SK-N-MC (cell line): ENCODE measurements at places on chromosomes 6 and 20.

DNA sequence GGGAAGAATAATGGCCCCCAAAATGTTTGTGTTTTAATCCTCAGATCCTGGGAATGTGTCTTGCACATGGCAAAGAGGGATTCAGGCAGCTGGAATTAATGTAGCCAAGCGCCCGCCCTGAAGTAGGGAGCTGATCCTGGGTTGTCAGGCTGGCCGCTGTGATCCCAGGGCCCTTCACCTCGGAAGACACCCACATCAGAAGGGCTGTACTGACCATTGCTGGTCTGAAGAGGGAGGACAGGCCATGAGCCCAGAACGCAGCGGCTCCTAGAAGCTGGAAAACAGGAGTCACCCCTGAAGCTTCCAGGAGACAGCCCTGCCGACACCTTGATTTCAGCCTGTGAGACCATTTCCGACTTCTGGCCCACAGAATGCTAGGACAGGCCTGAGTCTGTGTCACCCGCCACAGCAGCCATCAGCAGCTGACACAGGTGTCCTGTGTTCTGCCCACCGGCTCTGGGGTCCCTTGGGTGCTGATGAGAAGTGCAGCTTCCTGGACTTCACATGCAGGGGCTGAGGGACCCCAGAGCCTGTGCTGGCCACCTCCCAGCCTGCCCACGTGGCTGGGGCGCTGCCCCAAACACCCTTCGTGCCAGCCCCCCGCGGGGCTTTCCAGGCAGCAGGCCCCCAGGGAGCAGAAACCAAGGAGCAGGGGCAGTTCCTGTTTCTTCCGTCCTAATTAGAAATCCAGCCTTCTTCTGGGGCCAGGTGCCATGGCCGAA is 86.3 kb downstream of the ERMARD start:
- no peak for DNase-seq

DNA sequence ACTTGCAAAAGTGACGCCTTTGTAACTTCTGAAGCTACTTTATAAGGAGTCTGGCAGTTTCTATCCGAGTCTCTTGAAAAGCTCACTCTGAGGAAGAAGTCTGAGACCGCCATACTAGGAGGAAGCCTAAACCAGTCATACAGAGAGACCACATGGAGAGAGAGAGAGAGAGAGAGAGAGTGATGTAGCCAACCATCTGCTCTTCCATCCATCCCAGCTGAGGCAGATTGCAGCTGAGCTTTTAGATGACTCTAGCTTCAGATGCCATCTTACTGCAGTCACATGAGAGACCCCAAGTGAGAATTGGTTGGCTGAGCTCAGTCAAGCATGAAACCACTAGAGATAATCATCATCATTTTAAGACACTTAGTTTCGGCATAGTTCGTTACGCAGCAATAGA is 15.0 kb upstream of the DTNBP1 start:
- no peak for DNase-seq

DNA sequence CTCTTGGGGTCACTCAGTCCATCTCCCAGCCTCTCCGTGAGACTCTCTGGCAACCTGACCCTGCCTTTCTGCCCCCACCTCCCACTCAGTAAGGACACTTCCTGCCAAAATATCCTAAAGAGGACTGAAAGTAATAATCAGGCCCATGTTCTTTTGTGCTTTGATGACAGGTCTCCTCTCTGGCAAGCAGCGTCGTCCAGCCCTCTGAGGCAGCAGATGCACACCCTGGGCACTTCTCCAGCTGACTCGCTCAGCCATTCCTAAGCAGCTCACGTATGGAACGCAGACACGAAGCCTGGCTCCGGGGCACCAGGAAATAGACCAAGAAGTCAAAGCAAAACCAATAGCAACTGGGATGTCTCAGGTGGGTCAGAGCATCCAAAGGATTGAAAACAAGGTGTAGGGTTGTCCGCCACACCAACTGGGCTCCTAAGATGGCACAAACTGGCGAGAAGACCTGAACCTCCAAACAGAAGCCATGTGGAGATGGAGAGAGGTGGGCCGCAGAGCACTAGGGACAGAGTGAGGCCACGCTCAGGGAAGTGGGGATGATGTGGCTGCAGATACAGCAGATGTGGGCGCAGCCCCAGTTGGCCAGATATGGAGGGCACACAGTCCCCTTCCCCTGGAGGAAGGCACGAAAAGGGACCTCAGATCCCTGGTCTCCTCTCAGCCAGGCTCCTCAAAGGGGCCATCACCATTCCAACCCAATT is 99.3 kb downstream of the PRND start:
- DNase-seq, result no peak

GRCh38 chr6:52634211-52634610 is 36.7 kb upstream of the TMEM14A start:
- DNase-seq, result no peak

DNA sequence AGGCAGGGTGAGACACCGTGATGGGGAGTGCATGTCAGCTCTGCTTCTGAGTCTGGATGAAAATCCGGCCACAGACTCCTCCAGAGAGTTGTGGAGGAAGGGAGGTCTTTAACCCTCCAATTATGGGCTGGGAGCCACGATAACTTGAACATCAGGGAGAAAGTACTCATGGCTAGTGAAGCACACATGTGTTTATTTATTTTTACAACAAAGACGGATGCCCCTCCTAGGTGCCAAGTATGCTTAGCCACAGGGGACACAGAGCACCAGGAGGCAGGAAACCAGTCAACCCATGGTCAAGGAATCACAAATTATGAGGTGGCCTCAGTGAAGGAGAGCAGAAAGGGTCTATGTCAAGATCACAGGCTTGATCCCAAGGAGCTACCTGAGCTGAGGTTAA is 54.1 kb downstream of the ZNF217 start:
- no peak for DNase-seq

DNA sequence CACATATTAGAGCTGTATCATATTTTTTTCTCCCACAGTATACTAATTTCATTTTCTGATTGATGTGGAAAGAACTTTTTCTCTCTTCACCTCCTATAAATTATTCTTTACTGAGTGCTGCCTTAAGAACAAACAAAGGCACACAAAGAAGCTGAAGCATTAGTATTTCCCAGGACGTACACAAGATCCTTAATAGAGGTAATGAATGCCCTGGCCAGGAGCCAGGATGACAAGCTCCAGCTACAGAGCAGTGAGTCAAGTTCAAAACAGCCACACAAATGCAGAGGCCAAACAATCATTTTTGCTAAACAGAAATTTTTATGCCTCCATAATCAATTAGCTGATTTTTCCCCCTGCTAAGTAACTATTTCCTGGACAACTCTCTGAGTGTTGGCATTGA is 639.6 kb downstream of the EPHA7 start:
- DNase-seq, result no peak

DNA sequence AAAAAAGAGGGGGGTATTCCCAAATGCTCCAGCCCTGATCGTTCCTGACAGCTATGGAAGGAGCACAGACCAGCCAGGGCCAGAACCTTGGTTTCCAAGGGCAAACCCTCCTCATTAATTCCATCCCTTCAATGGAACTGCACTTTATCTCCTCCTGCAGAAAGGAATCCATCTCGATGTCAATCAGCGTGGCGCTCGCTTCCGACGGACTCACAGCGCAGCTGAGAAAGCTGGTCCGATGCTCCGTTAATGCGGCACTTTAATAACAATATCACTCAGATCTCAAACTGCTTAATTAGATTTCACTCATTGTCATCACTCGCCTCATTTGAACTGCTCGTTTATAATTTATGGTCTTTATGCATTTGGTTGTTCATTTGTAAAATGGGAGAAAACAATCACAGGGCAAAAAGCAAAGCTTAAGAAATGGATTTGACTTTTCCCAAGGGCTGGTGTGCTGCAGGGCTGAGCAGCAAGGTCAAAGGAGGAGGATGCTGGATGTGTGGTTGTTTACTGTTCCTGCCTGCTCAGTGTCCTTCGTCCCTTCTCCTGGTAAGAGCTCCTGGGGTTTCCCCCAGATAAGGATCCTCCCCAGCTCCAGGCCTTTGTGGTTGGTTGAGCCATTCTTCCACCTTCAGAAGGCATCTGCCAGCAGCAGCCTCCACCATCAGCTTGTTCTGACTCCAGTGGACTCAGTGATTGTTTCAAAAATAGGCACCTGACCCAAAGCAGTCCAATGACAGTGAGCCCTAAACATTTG is 152.7 kb downstream of the ANKRD60 start:
- DNase-seq, result no peak

DNA sequence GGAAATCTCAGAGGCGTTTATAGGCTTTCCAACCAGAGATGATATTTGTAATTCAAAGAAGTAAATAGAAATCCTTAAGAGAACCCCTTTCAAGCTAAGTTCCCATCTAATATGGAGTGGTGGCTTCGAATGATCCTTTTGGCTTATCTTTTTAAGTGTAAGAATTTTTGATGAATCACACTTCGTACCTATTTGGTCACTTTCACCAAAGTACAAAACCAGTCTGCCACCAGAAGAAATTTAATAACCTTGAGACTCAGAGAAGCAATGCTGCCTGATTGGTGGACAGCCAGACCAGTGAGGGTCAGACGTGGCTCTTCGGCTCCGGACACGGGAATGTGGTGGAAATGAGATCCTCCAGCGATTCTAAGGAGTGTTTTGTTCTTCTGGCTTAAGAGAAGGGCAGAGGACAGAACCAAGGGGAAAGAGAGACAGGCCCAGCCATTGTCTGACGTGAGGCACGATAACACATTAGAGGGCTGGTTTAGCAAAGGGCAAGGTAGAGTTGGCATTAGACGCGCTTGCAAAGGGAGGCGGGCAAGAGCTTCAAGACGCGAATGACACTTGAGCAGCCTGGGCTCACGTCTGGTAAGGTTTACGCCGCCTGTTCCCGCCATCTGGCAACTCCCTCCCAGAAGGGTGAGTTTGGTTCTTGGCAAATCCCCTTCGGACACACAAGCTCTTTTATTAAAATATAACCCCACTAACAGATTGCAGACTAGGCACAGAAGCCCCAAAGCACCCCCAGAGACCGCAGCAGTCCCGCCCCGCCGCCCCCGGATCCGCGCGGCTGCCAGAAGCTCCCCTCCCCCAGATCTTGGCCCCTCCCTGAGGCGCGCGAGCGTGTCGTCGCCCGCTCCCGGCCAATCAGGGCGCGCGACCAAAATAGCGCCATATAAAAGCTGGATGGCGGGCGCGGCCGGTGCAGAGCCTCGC is 50.0 kb upstream of the EZR start:
- DNase-seq, result no peak

- no peak for DNase-seq
Observed at GRCh38 chr6:133978896-133979240, 25.8 kb downstream of the TBPL1 start.

DNA sequence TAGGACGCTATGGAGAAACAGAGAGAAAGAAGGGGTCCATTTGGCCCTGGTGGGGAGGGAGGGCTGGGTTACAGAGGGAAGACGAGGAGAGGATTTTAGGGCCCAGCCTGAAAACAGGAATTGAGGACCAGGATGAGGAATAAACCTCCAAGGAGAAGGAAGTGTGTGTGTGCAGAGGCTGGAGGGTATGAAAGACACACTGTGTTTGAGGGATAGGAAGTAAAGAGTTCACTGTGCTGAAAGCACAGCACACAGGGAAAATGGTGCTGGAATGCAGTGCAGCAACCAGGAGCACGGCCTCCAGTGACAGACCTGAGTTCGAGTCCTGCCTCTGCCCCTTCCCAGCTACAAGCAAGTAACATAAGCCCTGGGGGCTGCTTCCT is 7.8 kb downstream of the MBOAT1 start:
- no peak for DNase-seq

GRCh38 chr6:7060769-7061516 is 46.8 kb upstream of the RREB1 start:
- DNase-seq, result no peak

- no peak for DNase-seq
Observed at GRCh38 chr6:13429406-13429753, 58.0 kb downstream of the GFOD1 start.

GRCh38 chr6:43217351-43217750 is 11.9 kb downstream of the DNPH1 start:
- DNase-seq, result no peak

- DNase-seq, result no peak
Observed at GRCh38 chr6:20182926-20183521, 29.2 kb downstream of the MBOAT1 start.

- no peak for DNase-seq
Observed at GRCh38 chr20:23122321-23122720, 36.2 kb upstream of the CD93 start.

GRCh38 chr6:169026175-169026574 is 227.5 kb downstream of the THBS2 start:
- DNase-seq, result no peak

DNA sequence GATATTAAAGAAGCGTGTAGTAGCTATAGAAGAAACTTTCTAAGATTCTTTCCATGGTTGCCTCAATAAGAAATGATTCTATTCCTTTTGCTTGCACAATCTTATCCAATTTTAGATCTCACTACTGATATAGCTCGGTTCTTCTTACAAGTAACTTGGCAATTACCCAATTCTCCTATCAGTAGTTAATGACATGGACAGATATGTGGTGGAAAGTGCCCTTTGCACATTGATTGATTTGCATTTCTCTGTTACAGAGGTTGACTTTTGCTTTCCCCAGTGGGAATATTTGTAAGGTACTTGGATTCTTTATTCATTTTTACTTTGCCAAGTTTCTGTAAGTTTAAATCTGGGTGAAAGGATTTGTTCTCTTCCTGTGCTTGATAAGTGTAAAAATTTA is 93.7 kb upstream of the QKI start:
- no peak for DNase-seq

DNA sequence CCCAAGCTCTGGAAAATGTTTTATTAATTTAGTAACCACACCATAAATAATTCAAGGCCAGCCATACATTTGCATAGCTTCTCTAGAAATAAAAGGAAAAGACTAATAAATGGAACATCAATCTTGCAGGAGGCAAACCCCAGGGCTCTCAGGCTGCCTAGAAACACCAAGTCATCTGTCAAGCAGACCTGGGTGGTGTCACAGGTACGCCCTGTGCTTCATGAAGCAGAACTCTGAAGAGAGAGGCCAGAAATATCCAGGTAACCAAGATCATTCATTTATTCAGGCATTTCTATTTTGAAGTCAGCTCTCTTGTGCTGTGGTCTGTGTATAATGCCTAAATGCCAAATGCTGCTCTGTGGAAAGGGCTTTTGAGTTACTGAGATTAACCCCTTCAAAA is 45.3 kb upstream of the ARMH2 start:
- peak; percentile 32 for DNase-seq

GRCh38 chr6:111806561-111807497 is 66.4 kb downstream of the FYN start:
- no peak for DNase-seq
